Frontal cortex (tissue), 4 donors: ENCODE measurements at places on chromosomes 3 and 15.

DNA sequence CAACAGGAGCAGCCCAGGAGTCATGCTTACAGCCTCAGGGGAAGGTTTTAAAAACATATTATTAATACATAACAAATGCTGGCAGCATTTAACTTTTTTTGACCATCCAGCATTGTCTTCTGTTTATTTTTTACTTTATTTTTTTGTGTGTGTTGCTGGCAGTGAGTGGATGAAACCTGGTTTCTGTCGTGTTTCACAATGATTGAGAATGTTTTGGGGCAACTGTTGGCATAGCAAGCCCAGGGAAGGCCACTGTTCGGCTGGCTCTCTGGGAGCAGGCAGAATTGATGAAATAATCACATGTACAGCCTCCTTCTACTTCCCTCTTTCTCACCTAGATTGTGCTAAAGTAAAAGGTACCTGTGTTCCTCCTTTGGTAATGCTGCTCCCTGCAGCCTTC is 190.2 kb downstream of the NR1D2 start:
- DNase-seq: no peak

- DNase-seq: no peak
Observed at GRCh38 chr15:87967951-87968350, 288.6 kb downstream of the NTRK3 start.

- DNase-seq: no peak
Observed at GRCh38 chr3:139601191-139601961, 61.8 kb upstream of the RBP1 start.

DNA sequence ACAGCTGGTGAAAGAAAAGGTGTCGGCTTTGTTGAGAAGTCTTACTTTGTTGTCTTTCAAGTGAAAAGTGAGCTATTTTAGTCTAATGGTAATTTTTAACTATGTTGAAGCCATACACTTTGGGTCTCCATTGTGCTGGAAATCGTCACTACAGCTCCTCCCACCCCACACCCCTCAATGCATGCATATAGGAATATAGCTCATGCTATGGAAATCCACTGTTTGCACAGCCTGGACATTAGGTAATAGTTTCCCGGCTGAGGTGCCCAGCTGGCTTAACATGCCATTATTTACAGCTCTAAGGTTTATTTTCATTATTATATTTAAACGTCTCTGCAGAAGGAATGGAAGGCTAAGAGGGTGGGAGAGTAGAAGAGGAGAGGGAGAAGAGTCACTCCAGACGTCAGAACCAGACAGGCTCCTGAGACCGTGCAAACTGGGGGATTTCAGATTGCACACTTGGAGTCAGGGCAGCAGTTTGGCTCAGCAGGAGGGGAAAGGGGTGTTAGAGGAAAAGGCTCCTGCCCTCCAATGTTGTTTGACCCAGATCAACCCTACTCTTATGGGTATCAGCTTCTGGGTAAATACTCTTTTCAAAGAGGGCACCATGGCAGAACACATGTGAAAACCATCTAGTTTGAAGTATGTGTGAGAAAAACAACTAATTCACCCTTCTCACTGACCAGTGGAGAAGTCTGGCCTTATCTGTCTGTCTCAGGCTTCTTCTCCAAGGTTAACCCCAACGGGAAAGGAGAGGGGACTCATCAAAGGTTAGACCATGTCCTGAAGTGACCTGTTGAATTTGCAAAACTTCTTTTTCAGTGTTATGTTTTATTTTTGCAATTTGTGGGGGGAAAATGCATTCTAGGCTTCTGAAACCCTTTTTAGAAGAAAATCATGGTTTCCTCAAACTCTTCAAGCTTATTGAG is 218.7 kb upstream of the CTDSPL start:
- no peak for DNase-seq

GRCh38 chr15:51736751-51737521 is 519 bp downstream of the LYSMD2 start:
- peak; percentile 39 for DNase-seq

DNA sequence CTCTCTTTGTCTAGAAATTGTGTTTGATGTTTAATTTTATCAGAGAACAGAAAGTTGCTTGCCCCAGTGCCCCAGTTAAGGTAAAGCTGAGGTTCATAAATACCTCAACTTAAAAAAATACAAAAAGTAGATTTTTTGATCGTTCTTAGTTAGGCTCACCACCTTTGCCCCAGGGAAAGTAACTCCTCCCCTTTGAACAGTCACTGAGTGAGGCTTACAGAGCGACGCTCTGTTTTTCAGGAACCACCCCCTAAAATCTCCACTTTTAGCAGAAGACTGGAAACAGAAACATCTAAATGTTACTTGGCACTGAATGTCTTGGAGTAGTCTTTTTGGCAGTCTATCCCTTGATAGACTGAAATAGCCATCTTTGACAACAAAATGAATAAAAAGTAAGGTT is 24.9 kb downstream of the BLM start:
- DNase-seq: no peak

DNA sequence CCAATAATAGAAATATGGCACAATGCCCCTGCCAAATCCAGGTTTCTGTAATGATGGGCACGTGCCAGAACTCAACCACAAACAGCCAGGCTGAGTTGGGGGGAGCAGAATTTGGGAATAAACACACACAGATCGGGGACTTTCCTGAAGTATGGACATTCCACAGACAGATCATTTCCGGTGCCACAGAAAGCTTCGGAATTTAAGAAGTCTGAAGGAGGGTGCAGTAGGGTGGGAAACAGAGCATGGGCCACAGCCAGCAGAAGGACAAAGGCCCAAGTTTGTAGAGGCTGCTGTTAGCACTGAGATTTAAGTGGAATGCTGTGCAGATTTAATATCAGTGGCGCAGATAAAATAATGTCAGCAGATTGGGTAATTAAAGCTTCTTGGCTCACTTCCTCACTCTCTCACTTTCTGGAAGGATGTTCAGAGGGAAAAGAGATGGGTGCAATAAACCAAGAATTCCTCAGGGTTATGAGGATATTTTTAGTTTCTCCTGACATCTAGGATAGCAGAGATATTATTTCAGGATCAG is 67.4 kb downstream of the MYLK start:
- no peak for DNase-seq

DNA sequence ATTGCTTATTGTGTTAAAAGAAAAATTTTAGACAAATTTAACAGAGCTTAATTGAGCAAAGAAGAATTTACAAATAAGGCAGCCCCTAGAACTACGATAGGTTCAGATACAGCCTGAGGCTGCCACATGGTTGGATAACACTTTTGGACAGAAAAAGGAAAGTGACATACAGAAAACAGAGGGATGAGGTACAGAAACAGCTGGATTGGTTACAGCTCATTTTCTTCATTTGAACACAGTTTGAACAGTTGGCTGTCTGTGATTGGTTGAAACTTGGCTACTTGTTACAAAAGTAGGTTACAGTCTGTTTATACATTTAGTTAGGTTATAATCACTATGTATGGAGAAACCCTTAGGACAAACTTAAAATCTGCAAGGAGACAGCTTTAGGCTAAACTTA is 46.0 kb downstream of the STARD9 start:
- DNase-seq: no peak
